Breast epithelium (tissue), 4 donors: ENCODE measurements at places on chromosomes 1 and 21. TPM values are rescaled to one million over a fixed set of nuclear protein-coding genes. Genes with fewer than 3 reads are reported as not detected.

Gene UQCRH
- total RNA-seq: 300 TPM

Gene MYCBP
- 9.1 TPM for total RNA-seq

Gene OMA1
- total RNA-seq: 26.4 TPM

Gene MR1
- total RNA-seq: 23.4 TPM

Gene ESPN
- total RNA-seq: 10.8 TPM

Gene PDE4B
- total RNA-seq: 207 TPM

Gene TENT5C
- total RNA-seq: 4.0 TPM

Gene GREM2
- 2.0 TPM for total RNA-seq

Gene MSH4
- 0.88 TPM for total RNA-seq

Gene EDARADD
- 27.1 TPM for total RNA-seq

Gene S100A5
- not detected for total RNA-seq

Gene DNASE2B
- 1.3 TPM for total RNA-seq

GRCh38 chr1:18907021-18907916, 4.9 kb upstream of the ALDH4A1 start:
- H3K4me1 ChIP-seq: peaks cover 8% of the 10 kb centered on the region
- peak; percentile 68 for DNase-seq
- H3K27ac ChIP-seq: peak overlapping the region; percentile 71
- H3K4me3 ChIP-seq: no peak overlapping the region
- no peaks in the 10 kb centered on the region for H3K36me3 ChIP-seq

- H3K27me3 ChIP-seq: no peaks in the 10 kb centered on the region
- no peak overlapping the region for H3K27ac ChIP-seq
- DNase-seq: no peak
- no peaks in the 10 kb centered on the region for H3K4me1 ChIP-seq
These were observed 72.8 kb downstream of the NRIP1 start for GRCh38 chr21:14991957-14992356.

DNA sequence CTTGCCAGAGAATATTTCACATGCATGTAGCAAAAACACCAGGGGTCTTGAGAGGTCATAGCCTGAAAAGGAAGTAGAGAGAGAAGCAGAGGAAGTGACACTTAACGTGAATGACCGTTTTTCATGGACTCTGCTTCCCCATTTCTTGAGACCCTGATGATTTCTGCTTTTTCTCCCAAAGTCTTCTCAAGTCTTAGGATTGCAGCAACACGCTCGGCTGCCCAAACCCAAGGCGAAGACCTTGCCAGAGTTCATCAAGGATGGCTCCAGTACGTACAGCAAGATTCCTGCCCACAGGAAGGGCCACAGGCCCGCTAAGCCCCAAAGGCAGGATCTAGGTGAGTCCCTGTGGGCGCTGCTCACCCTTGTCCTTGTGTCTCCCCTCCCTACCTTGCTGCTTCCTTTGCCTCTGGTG, 12.8 kb downstream of the THEMIS2 start:
- no peaks in the 10 kb centered on the region for H3K27me3 ChIP-seq
- DNase-seq: peak; percentile 0
- no peaks in the 10 kb centered on the region for H3K36me3 ChIP-seq
- H3K4me1 ChIP-seq: no peaks in the 10 kb centered on the region
- H3K4me3 ChIP-seq: no peak overlapping the region
- H3K27ac ChIP-seq: peak overlapping the region; percentile 68

DNA sequence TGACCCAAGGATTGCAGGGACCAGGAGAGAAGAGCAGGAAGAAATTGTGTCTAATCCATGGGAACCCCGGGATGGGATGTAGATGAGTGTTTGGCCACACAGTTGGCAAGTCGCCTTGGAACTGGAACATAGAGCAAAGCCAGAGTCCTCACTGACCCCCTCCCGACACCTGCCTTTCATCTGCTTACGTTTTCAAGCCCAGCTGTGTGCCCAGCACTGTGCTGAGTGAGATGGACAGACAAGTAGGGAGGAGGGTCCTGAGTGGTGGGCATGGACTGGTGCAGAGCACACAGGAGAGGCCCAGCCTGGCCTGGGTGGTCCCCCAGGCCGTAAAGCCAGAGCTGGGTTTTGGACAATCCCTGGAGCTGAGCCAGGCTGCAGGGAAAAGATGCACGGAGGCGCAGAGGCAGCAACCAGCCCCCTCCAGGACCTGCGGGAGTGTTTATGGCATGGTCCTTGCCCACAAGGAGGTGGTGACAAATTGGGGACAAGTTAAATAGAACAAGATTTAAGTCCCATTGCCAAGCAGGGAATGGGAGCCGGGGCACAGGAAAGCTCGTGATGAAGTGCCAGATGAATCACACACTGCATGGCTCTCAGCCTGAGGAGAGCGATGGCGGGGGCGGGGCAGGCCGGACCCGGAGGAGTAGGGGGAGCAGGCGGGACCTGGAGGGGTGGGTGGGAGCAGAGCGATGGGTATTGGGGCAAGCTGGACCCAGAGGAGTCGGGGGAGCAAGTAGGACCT, 157.8 kb upstream of the VAMP3 start:
- no peaks in the 10 kb centered on the region for H3K4me1 ChIP-seq
- no peak overlapping the region for H3K4me3 ChIP-seq
- DNase-seq: no peak
- no peaks in the 10 kb centered on the region for H3K27me3 ChIP-seq
- no peaks in the 10 kb centered on the region for H3K36me3 ChIP-seq
- H3K27ac ChIP-seq: no peak overlapping the region

DNA sequence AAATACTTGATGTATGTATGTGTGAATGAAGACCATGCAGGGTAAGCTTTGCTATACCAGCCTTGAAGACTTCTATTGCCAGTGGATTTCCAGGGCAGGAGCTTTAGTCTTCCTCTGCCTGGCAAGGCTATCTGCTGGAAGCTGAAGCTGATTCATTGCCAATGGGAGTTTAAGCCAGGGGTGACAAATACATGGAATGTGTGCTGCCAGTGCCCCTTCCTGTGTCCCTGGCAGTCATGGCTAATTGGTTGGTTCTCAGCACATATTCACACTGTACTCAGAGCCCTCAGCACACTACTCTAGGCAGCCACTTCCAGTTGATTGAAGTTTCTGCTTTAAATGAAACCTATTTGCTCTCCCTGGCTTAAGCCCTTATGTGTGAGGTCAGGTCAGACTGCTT, 1.5 kb downstream of the ZSCAN20 start:
- H3K27ac ChIP-seq: no peak overlapping the region
- H3K4me1 ChIP-seq: no peaks in the 10 kb centered on the region
- no peak for DNase-seq
- H3K27me3 ChIP-seq: no peaks in the 10 kb centered on the region
- no peaks in the 10 kb centered on the region for H3K36me3 ChIP-seq

DNA sequence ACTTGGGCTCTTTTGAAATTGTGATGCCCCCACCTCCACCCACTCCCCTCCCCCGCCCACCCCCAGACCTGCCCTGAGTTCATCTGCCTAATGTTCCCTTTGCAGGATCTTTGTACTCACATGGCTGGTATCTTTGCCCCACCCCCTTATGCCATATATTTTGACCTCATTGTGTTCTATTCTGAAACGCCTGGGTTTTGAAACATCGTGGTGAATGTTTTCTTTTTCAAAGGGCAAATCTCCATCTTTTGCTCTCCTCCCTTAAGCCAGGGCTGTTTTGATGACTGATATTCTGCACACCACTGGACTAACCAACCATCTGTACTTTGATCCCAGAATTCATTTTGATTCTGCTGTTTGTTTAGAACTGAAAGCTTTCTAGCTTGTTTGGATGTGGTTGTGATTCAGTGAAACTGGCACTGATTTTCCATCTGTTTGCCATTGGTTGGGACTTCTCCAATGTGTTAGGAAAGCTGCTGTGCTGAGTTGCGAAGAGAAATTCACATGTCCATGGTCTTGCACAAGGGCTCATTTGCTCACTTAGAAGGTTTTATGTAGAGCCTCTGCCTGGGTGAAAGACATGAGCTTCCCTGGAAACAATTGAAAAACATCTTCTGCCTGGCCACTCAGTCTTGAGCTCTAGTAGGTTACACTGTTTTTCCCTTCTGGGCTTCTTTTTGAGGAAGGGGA, 16.5 kb downstream of the SMAP2 start:
- no peaks in the 10 kb centered on the region for H3K4me1 ChIP-seq
- H3K27me3 ChIP-seq: no peaks in the 10 kb centered on the region
- H3K27ac ChIP-seq: peak overlapping the region; percentile 82
- H3K36me3 ChIP-seq: no peaks in the 10 kb centered on the region
- no peak overlapping the region for H3K4me3 ChIP-seq
- DNase-seq: no peak

- H3K27me3 ChIP-seq: no peaks in the 10 kb centered on the region
- H3K4me1 ChIP-seq: no peaks in the 10 kb centered on the region
- H3K36me3 ChIP-seq: no peaks in the 10 kb centered on the region
- DNase-seq: no peak
- H3K27ac ChIP-seq: no peak overlapping the region
These were observed 259.6 kb upstream of the PLXNA2 start for GRCh38 chr1:208503787-208504186.

- H3K4me3 ChIP-seq: peak overlapping the region; percentile 33
- DNase-seq: peak; percentile 63
- H3K4me1 ChIP-seq: no peaks in the 10 kb centered on the region
- no peaks in the 10 kb centered on the region for H3K36me3 ChIP-seq
These were observed 20.8 kb downstream of the ATP5PO start for GRCh38 chr21:33894736-33895288.

DNA sequence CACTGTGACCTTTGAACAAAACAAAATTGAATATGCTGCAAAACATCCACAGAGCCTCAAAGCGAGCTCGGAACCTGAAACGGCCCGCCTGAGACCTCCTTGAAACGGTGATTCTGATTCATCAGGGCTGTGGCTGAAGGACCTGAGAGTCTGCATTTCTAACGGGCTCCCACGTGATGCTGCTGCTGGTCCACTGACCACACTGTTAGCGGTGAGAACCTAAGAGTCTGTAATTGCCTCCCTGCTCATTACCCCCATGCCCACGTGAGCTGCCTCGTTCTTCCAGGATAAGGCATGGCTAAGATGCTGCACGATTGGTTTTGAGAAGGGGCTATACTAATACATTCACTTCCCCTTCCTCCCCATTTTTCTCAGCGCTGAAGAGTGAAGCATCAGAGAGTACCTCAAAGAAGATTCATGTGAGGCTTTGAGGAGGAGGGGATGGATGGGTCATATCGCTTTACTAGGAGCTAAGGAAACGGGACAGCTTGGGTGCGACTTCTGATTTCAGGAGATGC, 9.7 kb downstream of the TLR5 start:
- no peaks in the 10 kb centered on the region for H3K36me3 ChIP-seq
- peaks cover 10% of the 10 kb centered on the region for H3K4me1 ChIP-seq
- H3K27me3 ChIP-seq: no peaks in the 10 kb centered on the region
- no peak overlapping the region for H3K4me3 ChIP-seq
- DNase-seq: no peak

GRCh38 chr1:21756393-21757089, 26.4 kb downstream of the USP48 start:
- DNase-seq: no peak
- H3K27ac ChIP-seq: no peak overlapping the region
- H3K4me1 ChIP-seq: no peaks in the 10 kb centered on the region
- H3K4me3 ChIP-seq: no peak overlapping the region

- H3K27me3 ChIP-seq: no peaks in the 10 kb centered on the region
- H3K4me1 ChIP-seq: no peaks in the 10 kb centered on the region
- no peak overlapping the region for H3K4me3 ChIP-seq
- no peak for DNase-seq
- no peak overlapping the region for H3K27ac ChIP-seq
These were observed 106.7 kb downstream of the TM2D1 start for GRCh38 chr1:61618193-61618592.
